ENCODE measurements at places on chromosomes 12 and 14. TPM values are rescaled to one million over a fixed set of nuclear protein-coding genes. Genes with fewer than 3 reads are reported as not detected.

Gene TAS2R19
- 1.9 TPM for total RNA-seq

Gene ART4
- 0.08 TPM for total RNA-seq

Gene ACVR1B
- 3.3 TPM for total RNA-seq

Gene SPTB
- 2.0 TPM for total RNA-seq

Gene TMEM179
- total RNA-seq = not detected

Gene CLEC2D
- 3.4 TPM for total RNA-seq

Gene DLK1
- total RNA-seq = not detected

DNA sequence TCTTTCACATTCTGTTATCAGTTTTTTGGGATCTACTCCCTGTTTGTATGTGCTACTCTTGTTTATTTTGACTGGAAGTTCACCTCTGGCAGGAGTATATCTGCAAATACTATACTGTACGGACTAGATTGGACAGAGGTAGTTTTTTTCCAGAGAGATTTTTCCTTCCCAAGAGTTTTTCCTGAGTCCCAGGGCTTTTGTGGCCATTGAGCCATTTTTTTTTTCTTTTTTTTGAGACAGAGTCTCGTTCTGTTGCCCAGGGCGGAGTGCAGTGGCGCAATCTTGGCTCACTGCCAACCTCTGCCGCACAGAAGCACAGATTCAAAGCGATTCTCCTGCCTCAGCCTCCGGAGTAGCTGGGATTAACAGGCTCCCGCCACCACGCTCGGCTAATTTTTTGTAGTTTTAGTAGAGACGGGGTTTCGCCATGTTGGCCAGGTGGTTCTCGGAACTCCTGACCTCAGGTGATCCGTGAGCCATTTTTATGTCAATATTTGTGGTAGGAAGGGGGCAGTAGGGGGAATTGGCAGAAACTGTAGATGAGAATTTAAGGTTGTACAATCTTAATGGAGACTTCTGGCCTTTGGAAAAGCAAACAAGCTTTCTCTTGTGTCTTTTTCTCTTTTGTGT lies 19.4 kb downstream of the KTN1 start:
- H3K27ac ChIP-seq = no peak overlapping the region
- H3K4me1 ChIP-seq = peaks cover 30% of the 10 kb centered on the region
- no peak for DNase-seq
- H3K36me3 ChIP-seq = peaks cover 11% of the 10 kb centered on the region
- H3K27me3 ChIP-seq = no peaks in the 10 kb centered on the region

DNA sequence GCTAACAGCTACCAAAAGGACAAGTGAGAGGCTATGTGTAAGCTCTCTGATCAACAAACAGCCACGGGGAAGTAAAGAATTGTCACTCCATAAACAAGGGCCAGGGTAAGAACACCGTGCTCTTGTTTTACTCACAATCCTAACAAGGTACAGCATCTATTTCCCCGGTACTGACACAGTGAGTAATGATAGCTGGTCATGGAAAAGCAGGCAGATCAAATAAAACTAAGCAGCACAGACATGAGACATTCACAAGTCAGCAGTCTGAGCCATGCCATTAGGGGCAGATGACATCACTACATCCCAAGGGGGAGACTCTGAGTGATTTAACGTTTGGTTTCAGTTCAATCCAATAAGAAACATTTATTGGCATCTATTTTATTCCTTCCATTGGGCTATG lies 54.4 kb downstream of the ARL6IP4 start:
- H3K4me3 ChIP-seq = no peak overlapping the region
- H3K4me1 ChIP-seq = no peaks in the 10 kb centered on the region
- no peak for DNase-seq
- H3K27ac ChIP-seq = no peak overlapping the region

DNA sequence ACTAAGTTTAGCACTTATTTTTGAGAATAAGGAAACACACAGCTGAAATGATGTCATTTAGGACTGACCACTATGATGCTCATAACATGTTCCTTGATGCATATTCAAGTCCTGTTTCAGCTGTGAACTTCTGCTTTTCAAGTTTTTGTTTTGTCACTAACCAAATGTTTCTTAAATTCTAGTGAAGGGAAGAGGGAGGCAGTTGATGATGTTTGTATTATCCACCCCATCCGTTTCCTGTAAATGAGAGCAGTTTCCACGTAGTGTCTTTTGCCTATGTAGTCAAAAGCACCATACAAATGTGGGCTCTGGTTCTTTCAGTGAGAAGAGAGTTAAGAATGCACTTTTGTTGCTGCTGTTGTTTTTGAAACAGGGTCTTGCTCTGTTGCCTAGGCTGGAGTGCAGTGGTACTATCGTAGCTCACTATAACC lies 491.8 kb downstream of the PCNX1 start:
- H3K4me3 ChIP-seq = no peak overlapping the region
- no peaks in the 10 kb centered on the region for H3K36me3 ChIP-seq
- no peak overlapping the region for H3K27ac ChIP-seq
- H3K27me3 ChIP-seq = no peaks in the 10 kb centered on the region

GRCh38 chr12:102990419-102990818 lies 32.9 kb downstream of the ASCL1 start:
- H3K27ac ChIP-seq = no peak overlapping the region
- no peak for DNase-seq
- H3K36me3 ChIP-seq = no peaks in the 10 kb centered on the region
- H3K4me3 ChIP-seq = no peak overlapping the region
- H3K27me3 ChIP-seq = no peaks in the 10 kb centered on the region

- DNase-seq = no peak
- H3K4me3 ChIP-seq = no peak overlapping the region
Observed at GRCh38 chr14:77868552-77869285, 68.8 kb downstream of the ADCK1 start.

- H3K4me1 ChIP-seq = no peaks in the 10 kb centered on the region
- H3K27me3 ChIP-seq = no peaks in the 10 kb centered on the region
- no peaks in the 10 kb centered on the region for H3K36me3 ChIP-seq
- no peak for DNase-seq
- H3K4me3 ChIP-seq = no peak overlapping the region
Observed at GRCh38 chr12:44101475-44101874, 265.6 kb downstream of the TMEM117 start.

DNA sequence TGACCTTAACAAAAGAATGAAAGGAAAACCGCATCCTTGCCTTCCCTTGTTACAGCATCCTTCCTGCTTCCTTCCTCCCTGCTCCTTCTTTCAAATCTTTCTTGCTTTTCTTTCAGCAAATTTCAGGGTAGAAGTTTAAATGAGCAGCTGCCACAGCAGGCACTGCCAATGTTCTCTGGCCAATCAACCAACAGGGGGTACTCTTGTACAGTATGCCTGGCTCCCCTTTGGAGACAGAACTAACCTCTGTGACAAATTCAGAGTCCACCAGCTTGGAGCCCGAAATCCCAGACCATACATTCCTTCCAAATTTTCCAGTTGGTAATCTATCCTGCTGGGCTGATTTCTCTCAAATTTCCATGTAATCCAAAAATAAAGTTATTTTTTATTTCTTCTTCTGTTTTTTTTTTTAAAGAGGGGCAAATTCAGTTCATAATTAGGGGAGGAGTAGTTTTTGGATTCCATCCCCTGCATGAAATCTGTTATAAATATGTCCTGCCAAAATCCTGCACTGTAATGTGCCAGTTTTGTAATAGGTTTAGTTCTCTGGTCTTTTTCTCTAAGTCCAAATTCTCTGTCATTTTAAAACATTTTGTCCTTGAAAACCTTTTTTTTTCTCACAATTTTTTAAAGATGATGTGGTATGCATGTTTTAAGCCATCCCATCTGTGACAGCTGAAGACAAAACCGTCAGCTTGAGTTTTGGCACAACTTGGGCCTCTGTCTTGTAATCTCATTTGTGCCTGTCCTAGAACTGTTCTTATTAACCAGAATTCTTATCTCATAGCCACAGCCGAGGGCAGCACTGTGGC lies 610.0 kb upstream of the LMO3 start:
- H3K4me1 ChIP-seq = no peaks in the 10 kb centered on the region
- H3K4me3 ChIP-seq = no peak overlapping the region
- no peaks in the 10 kb centered on the region for H3K27me3 ChIP-seq
- H3K27ac ChIP-seq = no peak overlapping the region
- no peak for DNase-seq

- H3K27me3 ChIP-seq = no peaks in the 10 kb centered on the region
- no peaks in the 10 kb centered on the region for H3K36me3 ChIP-seq
- no peak for DNase-seq
- H3K4me1 ChIP-seq = no peaks in the 10 kb centered on the region
- H3K27ac ChIP-seq = no peak overlapping the region
Observed at GRCh38 chr12:129902371-129903091, 1.3 kb downstream of the TMEM132D start.

- no peak overlapping the region for H3K27ac ChIP-seq
- peaks cover 3% of the 10 kb centered on the region for H3K27me3 ChIP-seq
- H3K4me1 ChIP-seq = peaks cover 9% of the 10 kb centered on the region
- H3K4me3 ChIP-seq = peak overlapping the region; percentile 44
Observed at GRCh38 chr12:88578276-88579160, 1.8 kb downstream of the KITLG start.

DNA sequence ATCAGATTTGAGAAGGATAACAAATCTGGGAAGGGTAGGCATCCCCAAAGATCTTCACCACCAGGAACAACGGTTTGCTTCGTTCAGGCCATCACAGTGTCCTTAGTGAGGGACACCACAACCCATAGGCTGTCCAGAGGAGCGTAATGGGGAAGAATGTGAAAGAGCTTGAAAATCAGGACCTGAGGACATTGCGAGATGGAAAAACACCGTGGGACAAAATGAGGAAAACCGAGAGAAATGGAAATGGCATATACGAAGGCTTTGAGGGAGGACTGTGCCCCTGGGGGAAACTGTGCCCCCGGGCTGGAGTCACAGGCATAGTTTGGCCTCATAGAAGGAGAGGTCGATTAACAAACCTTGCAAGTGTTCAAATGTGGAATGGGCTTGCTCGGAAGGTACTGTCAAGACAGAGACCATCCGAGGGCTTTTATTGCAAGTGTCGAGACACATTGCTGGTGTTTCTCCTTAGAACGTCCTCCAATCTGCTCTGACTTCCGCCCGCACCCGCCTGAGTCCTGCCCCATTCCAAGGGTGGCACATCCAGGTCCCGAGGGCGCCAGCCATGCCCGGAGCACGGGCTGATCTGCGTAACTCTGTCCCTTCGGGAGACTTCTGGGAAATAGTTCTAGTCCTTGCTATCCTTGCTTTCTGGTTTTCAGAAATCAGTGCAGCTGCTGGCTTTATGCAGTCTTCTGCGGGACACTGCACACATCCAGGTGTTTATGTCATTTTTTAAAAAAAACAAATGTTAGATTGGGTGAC lies 885 bp upstream of the PALS1 start:
- H3K36me3 ChIP-seq = peaks cover 4% of the 10 kb centered on the region
- peak overlapping the region; percentile 90 for H3K4me3 ChIP-seq
- H3K4me1 ChIP-seq = peaks cover 7% of the 10 kb centered on the region
- H3K27me3 ChIP-seq = no peaks in the 10 kb centered on the region
- H3K27ac ChIP-seq = peak overlapping the region; percentile 63

GRCh38 chr12:779745-780734 lies 27.7 kb downstream of the WNK1 start:
- peaks cover 25% of the 10 kb centered on the region for H3K4me1 ChIP-seq
- DNase-seq = peak; percentile 60
- H3K27ac ChIP-seq = peak overlapping the region; percentile 15
- H3K36me3 ChIP-seq = no peaks in the 10 kb centered on the region
- H3K27me3 ChIP-seq = no peaks in the 10 kb centered on the region

DNA sequence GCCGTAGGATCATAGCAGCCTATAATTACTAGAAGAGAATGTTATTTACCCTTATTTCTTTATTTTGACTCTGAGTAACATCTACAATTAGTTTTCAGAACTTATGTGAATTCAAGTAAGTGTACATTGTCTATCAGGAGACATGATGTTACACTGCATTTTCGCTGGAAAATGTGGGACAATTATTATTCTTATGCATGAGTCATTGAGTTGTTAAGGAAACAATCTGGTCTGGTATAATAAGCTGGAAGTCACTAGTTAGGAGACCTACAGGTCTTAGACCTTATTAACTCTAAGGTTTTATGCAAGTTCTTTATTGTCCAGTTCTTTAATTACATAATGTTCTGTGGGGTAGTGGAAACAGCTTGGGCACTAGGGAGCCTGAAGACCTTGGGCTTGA lies 5.8 kb downstream of the KTN1 start:
- H3K27ac ChIP-seq = peak overlapping the region; percentile 9
- peaks cover 6% of the 10 kb centered on the region for H3K36me3 ChIP-seq
- H3K4me1 ChIP-seq = peaks cover 74% of the 10 kb centered on the region

GRCh38 chr14:91898372-91898771 lies 31.0 kb upstream of the TC2N start:
- no peaks in the 10 kb centered on the region for H3K27me3 ChIP-seq
- H3K4me3 ChIP-seq = no peak overlapping the region
- DNase-seq = no peak
- H3K27ac ChIP-seq = no peak overlapping the region
- H3K36me3 ChIP-seq = no peaks in the 10 kb centered on the region

DNA sequence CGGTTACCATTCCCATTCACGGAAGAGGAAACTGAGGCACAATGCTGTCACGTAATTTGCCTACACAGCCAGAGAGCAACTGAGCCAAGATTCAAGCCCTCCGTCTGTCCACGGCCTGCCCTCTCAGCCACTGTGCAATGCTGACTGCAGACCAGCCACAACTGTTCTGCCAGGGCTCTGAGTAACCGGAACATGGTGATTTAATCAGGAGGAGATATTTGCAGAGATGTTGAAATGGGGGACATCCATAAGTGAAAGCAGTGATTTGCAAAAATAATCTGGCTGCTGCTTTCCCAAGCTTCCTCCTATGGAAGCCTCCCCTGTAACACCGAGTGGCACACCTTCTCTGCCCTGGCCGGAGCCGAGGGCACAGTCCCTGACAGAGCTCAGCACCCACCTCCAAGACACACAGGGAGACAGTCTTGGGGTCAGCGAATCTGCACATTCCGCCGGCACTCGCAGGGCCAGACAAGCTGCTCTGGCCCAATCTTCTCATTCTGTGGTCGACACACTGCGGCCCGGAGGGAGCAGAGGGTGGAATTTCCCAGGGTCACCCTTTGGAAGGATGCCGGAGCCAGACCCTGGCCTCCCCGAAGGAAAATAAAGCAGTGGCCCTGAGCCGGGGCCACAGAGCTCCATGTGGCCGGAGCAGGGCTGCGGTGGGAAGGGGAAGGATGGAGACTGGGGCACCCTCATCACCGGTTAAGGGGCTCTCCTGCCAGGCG lies 158.2 kb upstream of the DIO3 start:
- no peaks in the 10 kb centered on the region for H3K36me3 ChIP-seq
- H3K4me3 ChIP-seq = no peak overlapping the region
- no peak for DNase-seq
- H3K27me3 ChIP-seq = no peaks in the 10 kb centered on the region
- H3K4me1 ChIP-seq = no peaks in the 10 kb centered on the region
- no peak overlapping the region for H3K27ac ChIP-seq

DNA sequence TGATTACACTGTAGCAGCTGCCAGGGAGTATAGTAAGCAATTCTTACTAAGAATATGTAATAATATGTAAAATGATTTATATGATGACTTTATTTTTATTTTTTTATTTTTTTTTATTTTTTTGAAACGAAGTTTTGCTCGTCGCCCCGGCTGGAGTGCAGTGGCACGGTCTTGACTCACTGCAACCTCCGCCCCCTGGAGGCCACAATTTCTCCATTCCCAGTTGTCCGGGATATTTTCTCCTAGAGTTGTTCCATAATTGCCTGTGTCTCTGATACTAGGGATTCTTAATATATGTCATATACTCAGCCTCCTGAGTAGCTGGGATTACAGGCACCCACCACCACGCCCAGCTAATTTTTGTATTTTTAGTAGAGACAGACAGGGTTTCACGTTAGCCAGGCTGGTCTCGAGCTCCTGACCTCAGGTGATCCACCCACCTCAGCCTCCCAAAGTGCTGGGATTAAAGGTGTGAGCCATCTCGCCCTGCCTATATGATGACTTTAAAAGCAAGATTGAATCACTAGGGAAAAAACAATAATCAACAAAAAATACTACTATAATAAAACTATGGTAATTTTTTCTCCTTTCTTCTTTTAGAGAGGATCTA lies 12.2 kb upstream of the ITPR2 start:
- no peak overlapping the region for H3K27ac ChIP-seq
- H3K27me3 ChIP-seq = no peaks in the 10 kb centered on the region
- DNase-seq = peak; percentile 58
- H3K4me3 ChIP-seq = no peak overlapping the region
